Stimulated activated CD8-positive, alpha-beta memory T cell treated with anti-CD3 and anti-CD28 coated beads, Interleukin-15, amount 100 ng/mL, for 24 hours (primary cell): ENCODE measurements at places on chromosomes 6 and 20.

GRCh38 chr6:44002593-44003344 is 124.5 kb downstream of the MRPL14 start:
- DNase-seq: peak; percentile 35

GRCh38 chr6:38348371-38348770 is 291.4 kb downstream of the BTBD9 start:
- no peak for DNase-seq

GRCh38 chr20:62611012-62611411 is 31.3 kb upstream of the SLCO4A1 start:
- DNase-seq: no peak

GRCh38 chr6:99821164-99821563 is 172.9 kb downstream of the MCHR2 start:
- no peak for DNase-seq

- DNase-seq: no peak
Measured at GRCh38 chr6:10505529-10505928, 15.6 kb upstream of the GCNT2 start.

DNA sequence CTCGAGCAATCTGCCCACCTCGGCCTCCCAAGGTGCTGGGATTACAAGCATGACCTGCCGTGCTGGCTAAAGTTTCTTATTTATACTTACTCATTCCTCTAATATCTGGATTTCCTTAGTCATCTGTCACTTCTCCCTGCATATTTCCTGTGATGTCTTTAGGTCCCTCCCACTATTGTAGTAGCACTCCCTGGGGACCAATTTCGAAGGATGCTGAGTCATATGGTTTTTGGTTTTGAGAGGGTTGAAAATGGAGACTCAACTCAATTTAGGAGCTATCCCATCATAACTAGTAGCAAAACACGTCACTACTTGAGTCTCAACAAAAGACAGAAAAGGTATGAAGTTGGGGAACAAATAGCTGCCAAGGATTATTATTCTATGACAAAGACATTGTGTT is 20.2 kb downstream of the MCUR1 start:
- DNase-seq: no peak
